ENCODE measurements at places on chromosomes 5 and 9.

DNA sequence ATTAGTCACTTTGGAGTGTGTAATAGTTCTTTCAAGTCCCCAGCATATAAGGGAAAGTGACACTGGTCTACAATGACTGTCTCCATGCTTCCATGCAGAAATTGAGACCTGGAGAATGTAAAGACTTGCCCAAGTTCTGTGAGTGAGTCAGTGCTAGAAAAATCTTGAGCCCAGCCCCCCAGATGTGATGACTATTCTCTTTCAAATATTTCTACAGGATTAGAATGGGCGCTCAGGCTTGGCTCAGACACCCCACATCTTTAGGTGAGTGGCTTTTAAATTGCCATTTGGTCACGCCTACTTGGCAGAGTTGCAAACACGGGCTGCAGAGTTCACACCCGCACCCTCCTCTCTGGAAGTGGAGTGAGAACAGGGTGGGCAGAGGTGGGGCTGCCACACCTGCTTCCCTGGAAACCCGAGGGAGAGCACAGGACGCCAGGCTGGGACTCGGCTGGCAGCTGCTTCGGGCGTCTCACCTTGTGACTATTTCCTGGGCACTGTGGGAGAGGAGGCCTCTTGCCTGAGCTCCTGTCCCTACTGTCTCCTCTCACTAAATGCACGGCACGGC lies 37.6 kb downstream of the ROPN1L start:
- DNase-seq = no peak

DNA sequence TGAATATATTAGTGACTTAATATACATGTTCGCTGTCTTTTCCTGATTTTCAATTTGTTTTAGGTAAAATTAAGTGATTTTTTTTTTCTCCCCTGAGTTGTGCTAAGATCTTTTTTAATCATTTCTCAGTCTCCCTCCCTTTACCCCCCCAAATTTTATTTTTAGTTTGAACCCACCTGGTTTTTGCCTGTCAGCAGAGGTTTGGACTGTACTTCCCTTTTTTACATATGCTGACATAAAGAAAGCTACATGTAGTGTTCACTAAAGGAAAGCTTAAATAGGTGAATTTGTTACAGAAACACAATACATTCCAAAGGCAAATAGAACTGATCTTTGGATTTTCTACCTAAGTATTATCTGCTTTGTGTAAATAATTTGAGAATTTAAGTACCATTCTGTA lies 82.2 kb downstream of the IPO11 start:
- DNase-seq = no peak

DNA sequence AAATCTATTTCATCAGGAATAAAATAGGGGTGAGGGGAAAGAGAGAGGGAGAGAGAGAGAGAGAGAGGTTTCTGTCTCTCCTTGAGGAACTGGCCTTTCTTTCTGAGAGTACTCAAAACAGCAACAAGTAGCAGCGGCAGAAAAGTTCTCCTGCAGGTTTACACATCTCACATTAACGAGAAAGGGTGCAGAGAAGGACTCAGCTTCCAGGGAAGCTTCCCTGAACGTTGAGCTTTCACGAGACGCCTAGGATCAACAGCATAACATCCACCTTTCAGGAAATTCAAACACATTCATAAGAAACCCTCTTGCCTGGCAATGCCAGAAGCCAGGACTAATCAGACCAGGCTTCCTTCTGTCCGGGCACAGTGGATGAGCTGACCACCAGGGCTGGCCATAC lies 162.9 kb downstream of the ZDHHC21 start:
- DNase-seq = no peak

DNA sequence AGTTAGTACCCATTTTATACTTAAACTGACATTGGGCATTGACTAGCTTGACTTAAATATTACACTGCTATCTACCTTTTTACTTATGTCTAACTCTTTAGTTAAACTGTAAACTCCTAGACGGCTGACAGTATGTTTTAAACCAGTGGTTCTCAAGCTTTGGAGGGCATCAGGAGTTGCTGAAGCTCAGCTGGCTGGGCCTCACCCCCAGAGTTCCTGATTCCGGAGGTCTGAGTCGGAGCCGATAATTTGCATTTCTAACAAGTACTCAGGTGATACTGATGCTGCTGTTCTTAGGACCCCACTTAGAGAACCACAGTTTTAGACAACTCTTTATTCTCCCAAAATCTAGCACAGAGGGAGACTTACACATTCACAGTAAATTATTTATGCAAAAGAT lies 63.3 kb upstream of the PCA3 start:
- no peak for DNase-seq

GRCh38 chr9:133986774-133987445 lies 5.2 kb downstream of the VAV2 start:
- no peak for DNase-seq

DNA sequence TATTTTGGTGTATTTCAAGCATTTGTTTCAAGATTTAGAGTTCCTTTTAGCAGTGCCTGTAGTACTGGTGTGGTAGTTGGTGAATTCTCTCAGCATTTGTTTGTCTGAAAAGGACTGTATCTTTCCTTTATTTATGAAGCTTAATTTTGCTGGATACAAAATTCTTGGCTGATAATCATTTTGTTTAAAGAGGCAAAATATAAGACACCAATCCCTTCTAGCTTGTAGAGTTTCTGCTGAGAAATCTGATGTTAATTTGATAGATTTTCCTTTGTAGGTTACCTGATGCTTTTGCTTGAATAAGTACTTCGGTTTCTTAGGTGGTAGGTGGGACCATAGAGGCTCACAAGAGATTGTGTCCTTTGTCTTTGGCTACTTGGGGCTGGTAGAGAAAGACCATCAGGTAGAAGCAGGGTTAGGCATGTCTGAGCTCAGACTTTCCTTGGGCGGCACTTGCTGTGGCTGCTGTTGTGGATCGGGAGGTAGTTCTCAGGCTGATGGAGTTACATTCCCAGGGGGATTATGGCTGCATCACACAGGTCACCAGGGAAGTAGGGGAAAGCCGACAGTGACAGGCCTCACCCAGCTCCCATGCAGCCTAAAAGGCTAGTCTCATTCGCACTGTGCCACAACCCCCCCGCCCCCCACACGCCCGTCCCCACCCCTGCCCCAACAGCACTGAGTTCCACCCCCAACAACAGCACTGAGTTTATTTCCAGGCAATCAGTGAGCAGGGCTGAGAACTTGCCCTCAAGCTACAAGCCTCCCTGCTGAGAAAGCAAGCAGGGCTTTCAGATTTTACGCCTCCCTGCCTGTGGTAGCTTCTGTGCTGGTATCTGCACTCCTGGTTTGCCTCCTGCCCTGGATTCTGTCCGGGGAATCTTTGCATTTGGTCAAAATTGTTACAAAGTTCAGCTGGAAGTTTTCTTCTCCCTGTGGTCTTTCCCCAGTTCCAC lies 127.1 kb upstream of the GLRA1 start:
- no peak for DNase-seq

GRCh38 chr9:129258124-129258822 lies 80.2 kb upstream of the IER5L start:
- DNase-seq = peak; percentile 87

DNA sequence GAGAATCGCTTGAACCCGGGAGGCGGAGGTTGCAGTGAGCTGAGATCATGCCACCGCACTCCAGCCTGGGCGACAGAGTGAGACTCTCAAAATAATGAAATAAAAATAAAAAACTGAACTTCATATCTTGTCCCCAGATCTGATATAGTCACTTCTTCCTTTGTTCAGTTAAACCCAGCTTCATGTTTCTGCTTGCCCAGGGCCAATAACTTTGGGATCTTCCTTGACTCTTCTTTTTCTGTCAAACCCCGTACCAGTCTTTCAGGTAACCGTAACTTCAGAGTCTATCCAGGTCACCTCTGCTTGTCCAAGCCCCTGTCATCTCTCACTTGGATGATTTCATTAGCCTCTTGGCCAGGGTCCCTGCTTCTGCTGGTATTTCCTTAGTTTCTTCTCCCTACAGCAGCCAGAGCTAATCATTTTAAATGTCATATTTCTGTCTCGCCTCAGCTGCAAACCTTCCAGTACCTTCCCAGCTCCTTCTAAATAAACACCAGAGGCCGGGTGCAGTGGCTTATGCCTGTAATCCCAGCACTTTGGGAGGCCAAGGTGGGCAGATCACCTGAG lies 19.7 kb upstream of the ABL1 start:
- DNase-seq = no peak

GRCh38 chr5:54115735-54116403 lies 194.5 kb downstream of the ARL15 start:
- no peak for DNase-seq

DNA sequence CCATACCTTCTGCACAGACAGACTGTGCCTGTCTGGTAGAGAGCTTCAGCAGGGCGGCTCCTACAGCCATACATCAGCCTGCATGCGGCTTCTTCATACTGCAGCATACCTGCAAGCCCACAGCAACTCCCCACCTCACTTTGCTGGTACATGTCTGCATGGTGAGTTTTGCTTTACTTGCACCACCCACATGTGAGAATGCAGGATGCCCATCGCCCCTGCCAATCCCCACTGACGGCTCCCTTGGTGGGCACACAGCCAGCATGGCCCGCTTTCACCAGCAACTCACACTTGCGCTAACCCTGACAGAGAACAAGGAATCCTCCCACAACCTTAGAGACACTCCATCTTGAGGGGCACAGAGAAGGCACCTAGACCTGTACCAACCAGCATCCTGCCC lies 114.9 kb downstream of the DTWD2 start:
- DNase-seq = no peak

- peak; percentile 35 for DNase-seq
Observed at GRCh38 chr9:136978073-136978864, 965 bp downstream of the PTGDS start.

GRCh38 chr5:55969956-55970355 lies 24.8 kb downstream of the IL6ST start:
- DNase-seq = no peak

DNA sequence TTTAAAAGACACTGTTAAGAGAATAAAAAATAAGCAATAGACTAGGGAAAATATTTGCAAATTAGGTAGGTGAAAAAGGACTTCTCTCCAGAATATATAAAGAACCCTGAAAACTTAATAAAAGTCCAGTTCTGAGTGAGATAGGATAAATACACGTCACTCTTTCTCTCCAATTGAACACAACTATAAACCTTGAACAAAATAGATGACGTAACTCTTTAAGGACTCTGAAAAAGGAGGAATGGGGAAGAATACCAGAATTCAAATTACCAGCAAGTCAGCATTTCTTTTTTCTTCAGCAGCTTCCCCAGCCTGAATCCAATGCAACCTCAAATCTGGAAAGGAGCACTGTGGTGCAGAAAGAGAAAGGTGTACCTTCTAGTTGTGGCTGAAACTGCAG lies 6.8 kb upstream of the WDR41 start:
- DNase-seq = no peak

GRCh38 chr9:128987805-128988204 lies 40.3 kb downstream of the NUP188 start:
- no peak for DNase-seq

DNA sequence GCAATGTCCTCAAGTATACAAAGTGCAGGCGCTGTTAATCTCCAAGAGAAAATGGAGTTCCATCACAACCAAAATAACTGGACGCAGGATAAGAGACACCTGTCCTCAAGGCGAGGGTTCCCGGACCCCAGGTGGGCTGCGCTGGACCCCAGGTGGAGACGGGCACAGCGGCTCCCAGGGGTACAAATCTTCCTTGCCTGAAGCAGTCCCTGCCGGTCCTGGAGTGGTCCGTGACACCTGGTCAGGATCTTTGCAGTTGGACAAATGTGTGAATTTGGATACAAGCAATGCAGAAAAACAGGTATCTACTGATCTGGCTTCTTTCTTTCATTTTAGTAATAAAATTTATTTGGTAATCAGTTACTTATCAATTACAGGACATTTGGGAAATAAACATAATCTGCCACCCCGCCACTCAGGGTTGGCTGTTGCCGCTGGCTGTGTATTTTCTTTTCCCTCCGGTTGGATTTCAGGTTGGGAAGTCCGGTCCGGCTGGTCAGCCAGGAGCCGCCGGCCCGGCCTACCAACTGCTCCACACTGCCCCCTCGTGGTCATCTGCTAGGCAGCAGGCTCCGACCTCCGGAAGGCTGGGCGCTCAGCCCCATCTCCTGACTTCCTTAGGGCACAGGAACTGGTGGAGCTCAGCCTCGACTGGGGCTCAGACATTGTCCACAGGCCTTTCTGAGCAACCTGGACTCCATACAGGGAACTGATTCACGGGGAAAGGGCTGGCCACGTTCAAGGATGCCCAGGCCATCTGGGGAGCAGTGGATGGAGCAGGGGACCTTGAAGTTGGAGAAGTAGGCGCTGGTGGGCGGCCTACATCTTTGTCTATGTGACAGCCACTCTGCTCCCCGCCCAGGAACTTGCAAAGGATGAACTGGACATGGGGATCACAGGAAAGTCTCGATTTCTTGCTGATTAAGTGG lies 43.4 kb downstream of the NXNL2 start:
- DNase-seq = peak; percentile 66

Data from inflammatory macrophage treated with lipopolysaccharide for 4 hours (primary cell).